Stimulated activated CD8-positive, alpha-beta memory T cell treated with anti-CD3 and anti-CD28 coated beads, Interleukin-15, amount 100 ng/mL, for 1 hour (primary cell): ENCODE measurements at places on chromosomes 11 and 22.

DNA sequence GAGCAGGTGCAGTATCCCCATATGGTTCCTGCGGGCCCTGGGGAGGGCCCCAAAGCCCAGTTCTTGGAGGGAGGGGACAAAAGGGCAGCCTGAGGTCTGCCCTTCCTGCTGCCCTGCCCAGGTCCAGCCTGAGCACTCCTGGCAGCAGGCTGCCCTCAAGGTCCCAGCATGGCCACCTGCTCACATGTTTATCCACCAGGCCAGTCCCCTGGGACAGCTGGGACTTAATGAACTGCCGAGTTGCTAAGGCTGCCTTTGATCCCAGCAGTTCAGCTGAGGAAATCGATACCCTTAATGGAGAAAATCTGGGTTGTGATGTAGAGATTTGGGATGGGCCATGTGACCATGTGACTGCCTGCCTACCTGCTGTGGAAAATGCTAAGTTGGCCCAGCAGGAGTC is 146.2 kb downstream of the TRIM29 start:
- no peak for DNase-seq

DNA sequence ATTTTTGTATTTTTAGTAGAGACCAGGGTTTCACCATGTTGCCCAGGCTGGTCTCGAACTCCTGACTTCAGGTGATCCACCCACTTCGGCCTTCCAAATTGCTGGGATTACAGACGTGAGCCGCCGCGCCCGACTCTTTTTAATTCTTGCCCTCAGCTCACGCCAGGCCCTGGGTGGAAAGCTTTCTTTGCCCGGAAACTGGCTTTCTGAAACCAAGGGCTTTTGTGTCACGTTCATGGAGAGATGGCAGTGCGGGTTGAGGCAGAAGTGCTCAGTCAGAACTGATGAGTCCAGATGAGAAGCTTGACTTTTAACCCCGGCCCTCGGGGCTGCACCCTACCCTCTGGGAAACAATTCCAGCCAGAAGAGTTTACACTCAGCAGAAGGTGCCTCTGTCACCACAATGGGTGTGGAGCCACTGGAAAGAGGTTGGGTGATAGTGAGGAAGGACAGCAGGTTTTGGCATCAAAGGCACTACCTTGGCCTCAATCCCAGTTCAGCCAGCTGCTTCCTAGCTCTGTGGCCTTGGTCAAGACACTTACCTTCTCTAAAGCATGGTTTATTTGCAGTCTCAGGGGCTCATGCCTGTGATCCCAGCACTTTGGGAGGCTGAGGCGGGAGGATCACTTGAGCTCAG is 890 bp upstream of the ARFGAP3 start:
- DNase-seq = no peak

DNA sequence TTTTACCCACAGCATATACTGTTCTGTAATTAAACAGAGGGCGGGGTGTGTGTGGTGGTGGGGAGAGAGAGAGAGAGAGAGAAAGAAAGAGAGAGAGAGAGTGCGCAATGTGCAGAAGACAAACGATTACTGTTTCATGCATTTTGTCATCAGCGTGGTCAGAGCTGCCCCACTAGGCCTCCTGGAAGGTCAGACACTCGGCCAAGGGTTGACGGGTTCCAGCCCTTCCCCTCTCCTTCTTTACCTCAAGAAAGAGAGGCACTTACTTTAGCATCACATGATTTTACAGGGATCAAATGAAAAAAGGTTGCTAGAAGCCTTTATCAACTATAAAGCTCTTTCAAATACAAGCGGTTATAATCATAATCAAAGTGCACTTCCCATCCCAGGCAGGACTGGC is 269.2 kb upstream of the SORL1-AS1 start:
- DNase-seq = no peak

DNA sequence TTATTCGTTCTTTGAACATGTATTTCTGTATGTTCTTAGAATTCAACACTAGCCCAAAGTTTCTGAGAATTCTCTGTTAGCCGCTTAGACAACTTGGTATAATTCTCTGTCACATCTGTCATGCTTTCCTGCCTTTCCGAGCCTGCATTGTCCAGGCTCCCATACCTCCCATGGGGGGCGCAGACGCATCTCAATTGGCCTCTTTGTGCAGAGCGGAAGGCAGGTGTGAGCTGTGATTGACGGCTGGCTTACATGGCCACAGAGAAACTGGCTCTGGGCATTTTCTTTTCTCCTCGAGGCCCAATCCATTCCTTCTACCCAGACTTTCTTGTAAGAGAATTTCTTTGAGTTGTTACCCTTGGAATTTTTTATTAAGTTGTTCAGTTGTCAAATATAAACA is 132.7 kb upstream of the SESN3 start:
- no peak for DNase-seq

- no peak for DNase-seq
These were observed 39.1 kb downstream of the MYO7A start for GRCh38 chr11:77167111-77167626.

GRCh38 chr11:111604392-111605009 is 2.3 kb downstream of the SIK2 start:
- DNase-seq = no peak
